ENCODE measurements at places on chromosomes 16 and 17.

GRCh38 chr17:44879376-44879775 is 19.9 kb downstream of the EFTUD2 start:
- DNase-seq = no peak

- no peak for DNase-seq
Measured at GRCh38 chr17:29881256-29881655, 48.8 kb downstream of the SSH2 start.

GRCh38 chr16:59259950-59260319 is 525.8 kb upstream of the GOT2 start:
- DNase-seq = no peak

GRCh38 chr17:1422885-1423284 is 22.9 kb upstream of the YWHAE start:
- DNase-seq = no peak

GRCh38 chr17:44759086-44759915 is 513 bp downstream of the ADAM11 start:
- no peak for DNase-seq

- no peak for DNase-seq
Measured at GRCh38 chr16:75116081-75116910, at the start of gene LDHD. LDHD (minus strand) TSS chr16:75116780; CDS start chr16:75116720, 60 bp downstream.

DNA sequence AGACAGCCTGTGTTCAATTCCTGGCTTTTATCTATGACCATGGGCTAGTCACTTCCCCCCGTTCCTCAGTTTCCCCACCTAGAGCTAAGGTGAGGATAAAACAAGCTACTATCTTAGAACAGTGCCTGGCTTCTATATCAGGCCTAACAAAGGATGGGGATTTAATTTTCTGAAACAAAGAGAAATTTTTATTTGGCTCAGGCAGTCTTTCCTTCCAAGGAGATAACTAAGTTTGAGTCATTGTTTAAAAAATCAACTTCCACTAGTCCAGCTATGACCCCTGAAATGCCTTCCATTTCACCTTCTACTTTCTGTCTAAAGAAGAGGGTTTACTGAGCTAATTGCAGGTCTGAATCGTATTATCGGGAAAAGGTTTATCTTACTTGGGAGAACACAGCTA is 99.0 kb downstream of the CMIP start:
- DNase-seq = no peak

- DNase-seq = no peak
Measured at GRCh38 chr17:4173781-4174180, 30.8 kb downstream of the CYB5D2 start.

DNA sequence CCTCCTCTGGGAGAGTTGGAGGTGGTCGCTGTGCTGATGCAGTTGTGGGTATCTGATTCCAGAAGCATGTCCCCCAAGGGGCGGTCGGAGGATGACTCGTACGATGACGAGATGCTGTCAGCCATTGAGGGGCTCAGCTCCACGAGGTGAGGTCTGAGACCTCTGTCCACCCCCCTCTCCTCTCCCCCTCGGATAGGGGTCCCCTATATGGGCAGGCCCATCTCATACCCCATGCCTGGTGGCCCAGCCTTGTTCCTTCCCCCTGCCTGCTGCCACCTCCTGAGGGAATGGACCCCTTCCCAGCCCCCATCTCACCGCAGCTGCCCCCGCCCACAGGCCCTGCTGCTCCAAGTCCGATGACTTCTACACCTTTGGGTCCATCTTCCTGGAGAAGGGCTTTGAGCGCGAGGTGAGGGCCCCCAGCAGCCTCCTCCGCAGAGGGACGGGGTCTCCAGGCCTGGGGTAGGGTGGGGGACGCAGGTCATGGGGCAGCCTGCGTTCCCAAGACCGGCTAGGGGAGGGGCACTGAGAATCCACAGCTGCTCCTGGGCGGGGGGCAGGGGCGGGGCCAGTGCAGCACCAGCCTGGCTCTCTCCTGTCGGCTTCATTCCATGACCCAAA is 39.2 kb downstream of the ADCY7 start:
- DNase-seq = no peak

DNA sequence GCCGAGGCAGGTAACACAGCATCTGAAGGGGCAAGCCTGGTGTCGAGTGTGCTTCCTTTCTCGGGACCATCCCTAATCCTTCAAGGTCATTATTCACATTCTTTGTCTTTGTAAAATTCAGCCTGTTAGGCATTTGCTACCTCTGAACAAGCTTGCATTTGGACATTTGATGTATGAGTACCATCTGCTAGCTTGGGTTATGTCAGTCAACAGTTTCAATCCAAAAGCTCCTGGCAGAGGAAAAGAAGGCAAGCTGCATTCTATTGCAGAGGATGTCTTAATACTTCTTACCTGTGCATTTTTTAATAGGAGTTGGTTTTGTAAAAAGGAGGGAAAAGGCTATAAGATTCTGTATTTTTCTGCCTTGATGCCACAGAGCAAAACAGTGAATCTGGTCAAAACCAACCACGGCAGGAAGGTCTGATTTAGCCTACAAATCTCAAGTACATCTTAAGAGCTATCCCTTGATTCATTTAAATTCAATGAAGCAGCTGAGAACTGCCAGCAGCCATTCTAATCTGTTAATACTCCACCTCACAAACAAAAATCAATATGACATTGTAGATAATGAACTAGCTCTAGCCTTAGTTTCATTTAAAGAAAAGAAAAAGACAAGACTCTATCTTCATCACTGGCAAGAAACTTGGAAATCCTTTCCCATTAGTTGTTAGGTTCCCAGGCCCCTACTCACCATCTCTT is 39.0 kb downstream of the TEX2 start:
- DNase-seq = no peak

DNA sequence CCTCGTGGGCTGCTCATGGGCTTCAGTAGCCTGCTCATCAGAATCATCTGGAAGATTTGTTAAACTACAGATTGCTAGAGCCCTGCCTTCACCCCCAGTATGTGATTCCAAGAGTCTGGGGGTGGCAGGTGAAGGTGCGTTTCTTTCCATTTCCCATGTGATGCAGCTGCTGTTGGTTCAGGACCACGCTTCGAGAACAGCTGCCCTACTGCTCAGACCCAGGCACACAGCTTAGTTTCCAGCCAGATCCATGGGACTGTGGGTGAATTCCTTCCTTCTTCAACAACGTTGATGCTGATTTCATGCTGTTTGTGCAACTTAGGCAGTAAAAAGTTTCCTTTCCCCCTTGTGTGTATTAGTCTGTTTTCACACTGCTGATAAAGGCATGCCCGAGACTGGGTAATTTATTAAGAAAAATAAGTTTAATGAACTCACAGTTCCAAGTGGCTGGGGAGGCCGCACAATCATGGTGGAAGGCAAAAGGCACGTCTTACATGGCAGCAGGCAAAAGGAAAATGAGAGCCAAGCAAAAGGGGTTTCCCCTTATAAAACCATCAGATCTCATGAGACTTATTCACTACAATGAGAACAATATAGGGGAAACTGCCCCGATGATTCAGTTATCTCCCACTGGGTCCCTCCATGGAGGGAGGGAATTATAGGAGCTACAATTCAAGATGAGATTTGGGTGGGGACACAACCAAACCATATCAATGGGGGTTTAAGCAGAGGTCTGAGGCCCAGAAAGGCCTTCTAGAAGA is 159.2 kb downstream of the XYLT1 start:
- no peak for DNase-seq

GRCh38 chr17:45935710-45936509 is 41.6 kb downstream of the MAPT start:
- no peak for DNase-seq

- no peak for DNase-seq
Measured at GRCh38 chr16:70743791-70744190, 57.2 kb downstream of the VAC14 start.

DNA sequence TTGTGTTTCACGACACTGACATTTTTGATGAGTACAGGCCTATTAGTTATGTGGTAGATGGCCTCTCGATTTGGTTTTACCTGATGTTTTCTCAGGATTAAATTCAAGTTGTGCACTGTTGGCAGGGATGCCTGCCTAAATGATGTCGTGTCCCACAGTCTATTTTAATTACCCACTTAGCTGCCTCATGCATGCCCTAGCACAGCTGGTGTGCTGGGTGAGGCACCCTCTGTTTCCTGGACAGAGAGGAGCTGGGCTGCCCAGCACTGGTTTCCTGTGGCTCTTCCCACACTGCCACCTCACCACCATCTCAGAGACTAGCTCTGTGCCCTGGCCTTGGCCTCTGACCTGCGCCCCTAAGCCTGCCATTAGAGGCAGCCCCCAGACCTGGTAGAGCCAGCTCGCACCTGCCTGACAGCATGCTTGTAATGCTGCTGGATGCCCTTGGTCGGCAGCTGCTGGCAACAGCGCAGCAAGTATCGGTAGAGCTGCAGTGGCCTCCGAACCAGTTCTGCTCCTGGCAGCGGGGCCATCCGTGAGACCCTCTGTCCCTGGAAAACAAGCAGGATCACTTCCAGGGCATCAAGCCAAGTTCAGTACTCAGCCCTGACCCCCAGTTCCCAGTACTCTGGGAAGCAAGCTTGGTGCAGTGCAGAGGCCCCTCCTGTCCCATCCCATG is 10.9 kb downstream of the LYRM9 start:
- no peak for DNase-seq

- DNase-seq = no peak
Measured at GRCh38 chr16:57785385-57785784, 16.9 kb downstream of the KIFC3 start.

DNA sequence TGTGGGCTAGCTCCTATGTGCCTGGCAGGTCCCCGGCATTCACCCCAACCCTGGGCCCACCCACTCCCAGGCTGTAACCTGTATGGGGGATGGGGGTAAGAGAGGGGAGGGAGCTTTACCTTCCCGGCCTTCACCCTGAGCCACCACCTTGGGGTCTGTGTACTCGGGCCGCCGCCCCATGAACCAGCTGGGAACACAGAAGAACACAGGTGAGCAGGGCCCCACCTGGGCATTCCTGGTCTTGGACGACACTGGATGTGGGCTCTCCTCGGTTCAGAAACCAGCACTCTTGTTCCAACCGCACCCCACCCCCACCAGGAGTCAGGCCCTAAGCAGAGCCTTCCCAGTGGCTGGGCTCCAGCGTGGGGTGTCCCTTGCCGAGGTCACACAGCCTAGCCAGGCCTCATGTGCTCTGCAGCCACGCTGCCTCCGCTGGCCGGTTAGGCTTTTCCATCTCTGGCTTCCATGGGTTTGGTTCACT is 18.8 kb downstream of the B9D1 start:
- no peak for DNase-seq

GRCh38 chr17:67995570-67996263 is 552 bp downstream of the C17orf58 start:
- no peak for DNase-seq

GRCh38 chr17:20852239-20852989 is 190.4 kb downstream of the USP22 start:
- no peak for DNase-seq

DNA sequence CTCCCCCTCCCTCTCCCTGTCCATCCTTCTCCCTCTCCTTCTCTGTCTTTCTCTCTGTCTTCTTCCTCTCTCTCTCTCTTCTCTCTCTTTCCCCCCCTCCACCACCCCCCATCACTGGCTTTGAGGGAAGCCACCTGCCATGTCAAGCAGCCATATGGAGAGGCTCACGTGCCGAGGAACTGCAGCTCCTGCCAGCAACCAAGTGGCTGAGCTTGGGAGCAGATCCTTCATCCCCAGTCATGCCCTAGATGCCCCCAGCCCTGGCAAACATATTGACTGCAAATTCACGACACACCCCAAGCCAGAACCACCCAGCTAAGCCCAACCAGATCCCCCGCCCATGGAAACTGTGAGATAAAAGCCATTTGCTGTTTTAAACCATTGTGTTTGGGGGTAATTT is 40.9 kb upstream of the RBFOX3 start:
- no peak for DNase-seq

DNA sequence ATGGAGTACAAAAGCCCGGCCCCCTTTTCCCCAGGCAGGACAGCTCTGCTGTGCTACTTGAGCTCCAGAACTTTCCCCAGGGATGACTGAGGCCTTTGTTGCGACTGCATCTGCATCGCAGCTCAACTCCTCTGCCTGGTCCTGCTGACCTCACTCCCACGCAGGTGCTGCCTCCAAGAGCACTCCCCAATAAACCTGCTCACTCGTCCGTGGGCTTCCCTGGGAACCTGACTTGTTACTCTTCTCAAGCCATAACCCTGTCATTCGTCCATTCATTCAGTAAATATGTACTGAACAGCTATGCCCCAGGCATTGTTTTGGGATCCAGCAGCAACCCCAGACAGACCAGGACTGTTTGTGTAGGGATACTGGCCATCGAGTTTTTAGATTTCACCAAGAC is 11.6 kb upstream of the RMI2 start:
- no peak for DNase-seq

GRCh38 chr17:63338272-63338671 is 107.8 kb downstream of the CYB561 start:
- DNase-seq = no peak

DNA sequence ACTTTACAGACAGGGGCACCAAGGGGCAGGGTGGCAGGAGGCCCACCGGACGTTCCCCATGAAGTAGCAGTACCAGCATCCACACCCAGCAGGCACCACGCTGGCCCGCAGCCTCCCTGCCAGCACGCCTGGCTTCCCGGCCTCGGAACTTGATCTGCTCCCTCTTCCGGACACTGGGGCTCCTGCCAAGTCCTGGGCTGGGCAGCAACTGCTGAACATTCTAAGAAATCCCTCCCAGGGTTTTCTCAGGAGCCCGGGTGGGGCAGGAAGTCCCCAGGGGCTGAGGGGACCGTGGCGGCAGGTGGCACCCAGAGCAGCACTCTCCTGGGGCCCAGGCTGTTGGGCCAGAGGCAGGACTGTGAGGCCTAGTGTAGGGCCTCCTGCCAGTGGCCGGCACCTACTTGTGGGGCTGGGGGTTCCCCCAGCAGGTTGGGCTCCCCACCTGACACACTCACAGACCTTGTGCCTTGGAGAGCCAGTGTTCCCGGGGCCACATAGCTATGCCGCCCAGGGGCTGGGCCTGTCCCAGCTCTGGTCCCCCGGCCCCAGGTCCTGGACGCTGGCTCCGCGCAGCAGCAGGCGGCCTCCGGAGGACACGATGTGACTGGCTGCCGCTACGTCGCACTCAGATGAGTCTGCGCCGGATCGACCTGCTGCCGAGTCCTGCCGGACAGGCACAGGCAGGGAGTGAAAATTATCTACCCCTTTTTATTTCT is 86.2 kb upstream of the CBX4 start:
- DNase-seq = no peak

DNA sequence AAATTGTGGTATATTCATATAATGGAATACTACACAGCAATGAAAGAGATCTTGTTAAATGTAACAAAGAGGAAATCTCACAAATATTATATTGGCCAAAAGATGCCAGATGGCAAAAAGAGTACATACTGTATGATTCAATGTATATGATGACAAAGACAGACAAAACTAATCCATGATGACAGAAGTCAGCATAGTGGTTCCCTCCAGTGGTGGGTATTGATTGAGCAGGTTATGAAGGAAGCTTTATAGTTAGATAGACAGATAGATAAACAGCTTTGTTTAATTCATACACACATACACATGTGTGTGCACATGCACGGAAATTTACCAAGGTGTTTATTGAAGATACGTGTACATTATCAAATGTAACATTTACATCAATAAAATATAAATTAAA is 74.4 kb upstream of the SMIM36 start:
- DNase-seq = no peak

DNA sequence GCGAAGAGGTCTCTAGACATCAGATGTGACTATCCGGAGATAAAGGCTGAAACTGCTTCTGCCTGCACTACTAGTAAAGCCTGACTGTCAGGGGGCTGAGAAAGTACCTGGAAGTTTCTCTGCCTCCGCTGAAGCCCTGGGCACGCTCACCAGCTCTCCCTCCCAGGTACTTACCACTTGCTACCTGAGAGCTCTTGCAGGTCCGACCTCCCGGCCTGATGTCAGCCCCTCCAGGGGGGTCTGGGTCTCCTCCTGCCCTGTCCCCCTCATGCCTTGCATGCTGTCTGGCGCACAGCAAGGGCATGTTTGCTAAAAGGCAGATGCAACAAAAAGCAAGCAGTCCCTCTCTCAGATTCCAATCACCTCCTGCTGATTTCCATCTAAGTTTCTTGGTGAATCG is 17.4 kb downstream of the ZDHHC7 start:
- DNase-seq = no peak

Measured in activated T-cell treated with anti-CD3 and anti-CD28 coated beads for 4 hours (primary cell).